Suprapubic skin (tissue), 4 donors: ENCODE measurements at places on chromosomes 6 and 20.

GRCh38 chr6:25017932-25018567 is 82.3 kb upstream of the RIPOR2 start:
- DNase-seq, result no peak

DNA sequence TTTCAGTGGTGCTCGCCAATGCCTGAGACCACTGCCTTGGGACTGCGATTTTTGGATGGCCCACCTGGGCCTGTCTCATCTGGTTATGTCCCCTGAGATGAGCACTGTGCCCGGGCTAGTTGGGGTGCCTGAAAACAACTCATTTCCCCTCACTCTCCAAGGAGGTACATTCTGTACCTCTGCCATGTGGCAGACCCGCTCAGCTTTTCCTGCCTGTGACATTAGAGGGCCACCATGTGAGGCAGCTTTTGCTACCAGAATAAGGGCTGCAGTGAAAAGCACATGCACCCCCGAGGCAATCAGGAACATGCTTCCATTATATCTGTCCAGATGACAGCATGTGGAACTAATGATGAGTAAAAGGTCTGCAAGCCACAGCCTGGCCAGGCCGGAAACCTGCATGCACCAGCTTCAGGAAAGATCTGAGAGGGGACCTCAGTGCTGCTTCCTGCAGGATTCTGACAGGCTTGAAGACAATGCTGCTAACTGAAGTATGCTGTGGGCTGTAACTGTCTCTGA is 11.3 kb upstream of the SRSF6 start:
- DNase-seq, result no peak

- no peak for DNase-seq
Observed at GRCh38 chr6:1475174-1475573, 85.8 kb downstream of the FOXF2 start.

DNA sequence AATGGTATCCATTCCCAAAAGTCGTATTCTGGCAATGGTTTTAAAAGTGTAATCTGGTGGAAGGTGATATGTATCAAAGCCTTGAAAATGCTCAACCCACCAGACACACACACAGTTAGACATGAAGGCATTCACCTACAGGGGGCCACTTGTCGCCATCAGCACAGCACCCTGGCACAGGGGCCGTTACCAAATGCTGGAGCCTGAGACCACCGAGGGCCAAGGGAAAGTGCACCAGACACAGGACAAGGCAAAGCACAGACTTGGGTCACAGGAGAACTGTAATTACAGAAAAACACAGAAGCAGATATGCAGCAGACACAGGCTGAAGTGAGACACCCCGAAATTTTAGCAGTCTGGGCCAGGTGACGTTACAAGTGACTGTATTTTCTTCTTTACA is 9.3 kb downstream of the TAF4 start:
- no peak for DNase-seq

- no peak for DNase-seq
Observed at GRCh38 chr6:41224800-41225199, 3.3 kb upstream of the TREML4 start.

GRCh38 chr6:24720131-24720603 is 1.2 kb upstream of the C6orf62 start:
- DNase-seq, result peak; percentile 82

GRCh38 chr20:64228751-64229506 is 26.6 kb upstream of the PCMTD2 start:
- no peak for DNase-seq

DNA sequence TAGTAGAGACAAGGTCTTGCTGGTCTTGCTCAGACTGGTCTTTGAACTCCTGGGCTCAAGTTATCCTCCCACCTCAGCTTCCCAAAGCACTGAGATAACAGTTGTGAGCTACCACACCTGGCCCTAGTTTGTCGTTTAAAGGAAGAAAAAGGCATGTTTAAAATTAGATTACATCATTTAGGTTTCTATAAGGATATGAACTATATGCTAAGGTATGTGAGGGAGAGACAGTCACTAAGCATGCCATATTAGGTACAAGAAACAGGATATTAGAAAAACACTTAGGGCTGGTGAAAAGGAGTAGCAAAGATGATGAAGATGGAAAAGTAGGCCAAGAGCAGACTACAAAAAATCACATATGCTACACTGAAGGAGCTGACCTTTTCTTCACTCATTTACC is 106.4 kb downstream of the ASCC3 start:
- no peak for DNase-seq

DNA sequence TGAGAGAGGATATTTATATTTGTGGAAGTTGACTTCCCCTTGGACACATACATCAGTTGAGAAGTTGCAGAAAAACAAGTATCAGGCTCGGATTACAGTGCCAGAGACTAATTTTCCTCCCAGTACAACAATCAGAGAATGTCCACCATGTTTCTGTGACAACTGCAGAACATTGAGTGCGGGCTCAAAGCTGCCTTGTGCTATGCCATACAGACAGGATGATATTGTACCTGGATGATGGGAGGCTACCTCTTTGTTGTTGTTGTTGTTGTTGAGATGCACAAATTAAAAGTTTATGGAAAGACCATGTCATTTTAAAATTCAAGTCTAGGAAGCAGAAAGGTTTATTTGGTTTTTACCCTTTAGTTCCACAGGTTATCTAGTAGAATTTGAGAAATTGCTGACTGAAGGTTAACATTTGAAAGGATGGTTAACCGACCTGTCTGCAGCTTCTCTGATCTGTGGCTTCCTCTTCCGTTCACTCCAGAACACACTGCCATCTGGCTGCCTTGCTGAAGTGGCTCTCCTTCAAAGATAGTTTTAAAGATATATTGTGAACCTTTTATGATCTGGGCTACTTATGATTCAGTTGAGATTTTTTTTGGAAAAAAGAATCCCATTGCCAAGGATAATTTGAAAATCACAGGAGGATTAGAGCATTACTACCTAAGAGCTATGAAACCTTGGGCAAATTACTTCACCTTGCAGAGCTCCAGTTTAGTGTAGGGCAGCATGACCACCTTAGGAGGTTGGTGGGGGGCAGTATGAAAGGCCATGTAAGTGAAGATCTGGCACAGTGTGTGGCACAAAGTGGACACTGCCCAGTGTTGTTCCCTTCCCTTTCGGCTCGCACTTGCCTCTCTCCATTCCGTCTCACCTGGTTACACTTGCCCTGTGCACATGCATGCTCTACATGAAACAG is 15.9 kb downstream of the TMEM200A start:
- no peak for DNase-seq

DNA sequence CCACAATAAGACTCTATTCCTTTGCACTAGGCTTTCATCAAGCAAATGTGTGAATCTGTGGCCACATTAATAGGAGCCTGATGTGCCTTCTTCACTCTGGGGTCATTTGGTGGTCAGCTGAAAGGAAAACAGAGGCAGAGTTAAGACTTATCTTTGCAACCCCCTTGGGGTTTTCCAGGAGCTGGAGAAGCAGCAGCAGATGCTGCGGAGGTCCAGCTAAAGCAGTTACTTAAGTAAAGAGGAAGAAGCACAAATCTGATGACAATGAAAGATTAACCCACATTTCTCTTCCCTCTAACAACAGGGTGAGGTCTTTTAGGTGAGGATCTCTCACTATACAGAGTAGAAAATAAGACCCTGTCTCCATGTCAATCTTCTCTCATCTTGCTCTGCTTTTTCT is 45.4 kb upstream of the QKI start:
- no peak for DNase-seq

DNA sequence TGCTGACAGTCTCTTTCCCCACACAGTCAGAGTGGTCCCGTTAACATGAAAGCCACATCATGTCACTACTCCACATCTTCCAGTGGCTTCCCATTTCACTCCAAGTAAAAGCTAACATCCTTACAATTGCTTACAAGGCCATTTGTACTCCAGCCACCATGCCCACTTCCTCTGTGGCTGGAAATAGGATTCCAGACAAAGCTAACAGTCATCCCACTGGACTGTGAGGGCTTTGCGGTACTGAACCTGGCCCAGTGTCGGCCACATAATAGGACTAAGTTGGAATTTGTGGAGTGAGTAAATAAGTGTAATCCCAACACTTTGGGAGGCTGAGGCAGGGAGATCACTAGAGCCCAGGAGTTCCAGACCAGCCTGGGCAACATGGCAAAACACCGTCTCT is 10.9 kb downstream of the CCM2L start:
- DNase-seq, result no peak

- DNase-seq, result no peak
Observed at GRCh38 chr20:33843050-33843449, 31.9 kb downstream of the CHMP4B start.

GRCh38 chr6:170449835-170450753 is 103.0 kb downstream of the PSMB1 start:
- no peak for DNase-seq

- no peak for DNase-seq
Observed at GRCh38 chr6:111985202-111985731, 68.6 kb upstream of the CCN6 start.

GRCh38 chr20:38315290-38315966 is 11.5 kb downstream of the BPI start:
- DNase-seq, result no peak

DNA sequence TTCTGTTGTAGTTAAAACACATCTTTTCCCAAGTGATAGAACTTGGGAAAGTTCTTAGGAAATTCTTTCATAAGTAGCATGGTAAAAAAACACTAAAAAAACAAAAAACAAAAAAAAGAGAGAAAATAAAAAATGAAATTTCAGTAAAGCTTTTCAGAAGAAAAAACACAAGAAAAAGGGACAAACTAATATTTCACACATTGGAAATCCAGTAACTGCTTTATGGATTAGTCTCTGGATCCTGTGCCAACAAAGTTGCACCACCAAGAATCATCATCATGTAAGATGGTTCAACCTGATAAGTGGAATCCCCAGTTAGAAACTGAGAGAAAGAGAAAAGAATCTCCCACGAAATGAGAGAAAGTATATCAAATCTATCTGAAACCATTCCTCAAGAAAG is 144.2 kb downstream of the GMDS start:
- DNase-seq, result no peak

DNA sequence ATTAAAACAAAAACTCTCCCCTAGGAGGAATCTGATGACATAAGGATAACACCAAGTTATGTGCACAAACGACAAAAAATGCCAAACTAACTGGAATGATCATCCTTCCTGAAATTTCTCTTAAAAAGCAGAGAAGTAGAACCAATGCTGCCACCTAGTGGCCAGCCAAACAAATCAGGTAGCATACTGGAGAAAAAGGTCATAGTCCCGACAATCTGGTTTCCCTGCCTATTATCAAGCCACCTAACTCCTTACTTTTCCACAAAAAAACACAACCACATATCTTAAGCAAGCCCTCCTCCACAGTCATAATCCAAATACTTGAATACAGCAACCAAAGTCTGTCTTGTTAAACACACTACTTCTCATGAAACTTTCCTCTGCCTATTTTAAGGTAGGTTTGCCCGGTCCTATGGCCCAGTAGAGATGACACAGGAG is 5.3 kb downstream of the OARD1 start:
- peak; percentile 80 for DNase-seq

DNA sequence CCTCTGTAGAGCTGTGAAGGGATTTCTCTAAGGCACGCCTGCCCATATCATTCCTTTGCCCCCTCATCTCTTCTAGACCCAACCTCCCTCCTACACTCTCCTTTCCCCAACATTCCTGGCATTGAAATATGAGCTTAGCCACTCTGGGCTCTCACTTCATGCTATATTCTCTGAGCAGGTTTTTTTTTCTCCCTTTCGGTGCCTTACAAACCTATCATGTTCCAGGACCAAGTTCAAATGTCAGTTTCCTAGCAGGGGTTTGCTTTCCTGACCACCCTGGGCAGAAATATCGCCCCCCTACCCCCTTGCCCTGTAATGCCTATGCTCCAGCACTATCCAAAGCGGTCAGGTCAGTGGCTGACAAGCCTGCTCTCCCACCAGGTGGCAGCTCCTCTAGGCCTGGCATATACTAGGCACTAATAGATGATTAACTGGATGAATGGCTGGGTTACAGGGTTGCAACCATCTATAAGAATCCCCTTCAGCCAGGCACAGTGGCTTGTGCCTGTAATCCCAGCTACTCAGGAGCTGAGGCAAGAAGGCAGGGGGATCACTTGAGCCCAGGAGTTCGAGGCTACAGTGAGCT is 25.7 kb upstream of the AAR2 start:
- DNase-seq, result no peak

- DNase-seq, result no peak
Observed at GRCh38 chr20:1423625-1424106, 30.8 kb upstream of the FKBP1A start.

DNA sequence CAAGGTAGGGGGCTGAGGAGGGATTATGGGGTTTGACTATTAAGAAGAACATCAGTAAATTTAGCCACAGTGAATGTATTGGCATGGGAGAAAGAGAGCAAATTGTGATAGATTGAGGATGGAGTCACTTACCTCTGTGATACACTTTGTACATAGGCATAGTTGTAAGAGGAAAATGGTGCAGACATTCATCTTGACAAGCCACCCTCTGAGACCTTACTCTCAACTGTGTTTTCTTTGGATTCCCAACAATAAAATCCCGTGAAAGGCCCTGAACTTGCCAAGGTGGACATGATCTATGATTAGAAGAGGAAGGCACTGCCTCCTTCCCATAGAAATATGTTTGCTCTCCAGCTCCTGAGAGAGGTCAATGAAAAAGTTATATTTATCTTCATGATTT is 18.6 kb upstream of the TENT5A start:
- DNase-seq, result no peak

GRCh38 chr20:35840421-35840820 is 68.6 kb downstream of the PHF20 start:
- DNase-seq, result no peak

DNA sequence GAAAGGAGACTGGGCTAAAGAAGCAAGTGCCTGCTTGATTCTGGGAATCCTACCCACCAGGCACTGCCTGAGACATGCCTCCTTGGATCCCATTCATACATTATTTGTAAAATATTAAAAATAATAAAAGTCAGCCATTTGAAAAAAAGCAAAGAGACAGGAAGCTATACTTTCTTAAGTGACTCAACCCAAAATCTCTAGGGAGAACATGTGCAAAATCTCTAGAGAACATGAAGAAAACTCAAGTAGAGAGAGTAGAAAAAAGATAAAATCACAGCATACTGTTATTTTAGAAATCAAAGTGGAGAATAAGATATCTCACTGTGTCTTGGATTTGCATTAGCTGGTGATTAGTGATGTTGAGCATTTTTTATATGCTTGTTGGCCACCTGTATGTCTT is 197.2 kb upstream of the GGTLC1 start:
- no peak for DNase-seq

- no peak for DNase-seq
Observed at GRCh38 chr6:70685494-70686180, 18.0 kb downstream of the SMAP1 start.
